ENCODE measurements at places on chromosomes 1 and 21.
A peak's percentile ranks its signal among the peaks of the same experiment; 100 is the strongest.

- no peak for DNase-seq
Measured at GRCh38 chr1:226804907-226805759, 65.3 kb upstream of the PSEN2 start.

GRCh38 chr21:26042181-26042876 lies 128.2 kb downstream of the APP start:
- DNase-seq = no peak

DNA sequence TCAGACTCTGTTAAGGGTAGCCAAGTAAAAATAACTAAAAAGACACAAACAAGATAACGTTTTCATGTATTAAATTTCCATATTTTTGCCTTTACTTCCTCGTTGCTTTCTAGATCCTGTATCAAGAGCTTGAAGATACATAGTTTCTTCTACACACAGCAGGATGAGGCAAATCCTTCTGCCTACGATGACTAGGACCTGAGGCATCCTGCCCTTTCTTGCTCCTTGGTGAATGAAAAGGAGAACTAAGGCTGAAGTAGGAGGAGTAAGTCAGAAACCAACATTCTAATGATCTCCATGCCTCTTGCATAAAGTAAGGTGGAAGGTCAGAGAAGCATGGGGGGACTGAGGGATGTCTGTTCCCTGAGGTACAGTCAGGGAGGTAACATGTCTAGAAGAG lies 102.6 kb downstream of the GPATCH2 start:
- peak; percentile 30 for DNase-seq

DNA sequence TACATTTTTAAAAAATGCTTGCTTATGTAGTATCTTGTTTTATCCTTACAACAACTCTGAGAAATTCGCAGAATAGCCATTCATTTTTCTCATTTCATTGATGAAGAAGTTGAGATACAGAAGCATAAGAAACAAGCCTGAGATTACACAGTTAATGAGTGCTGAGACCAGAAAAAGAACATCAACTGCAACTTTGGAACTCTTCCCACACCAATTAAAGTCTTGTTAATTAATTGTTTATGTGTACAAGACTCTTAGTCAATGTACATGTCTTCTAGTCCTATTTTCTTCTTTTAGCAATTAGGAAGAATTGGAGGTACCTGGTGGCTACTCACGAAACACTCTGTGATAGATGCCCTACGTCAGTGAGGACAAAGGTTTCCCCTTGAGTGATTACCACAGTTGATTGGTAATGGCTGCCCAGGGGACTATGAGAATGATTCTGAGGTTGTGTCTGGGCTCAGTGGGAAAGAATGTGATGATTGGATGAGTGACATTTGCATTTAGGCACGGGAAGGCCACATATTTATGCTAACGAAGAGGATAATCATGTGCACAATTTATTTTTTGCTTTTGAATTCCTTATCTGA lies 187.4 kb upstream of the KCNK2 start:
- DNase-seq = no peak

DNA sequence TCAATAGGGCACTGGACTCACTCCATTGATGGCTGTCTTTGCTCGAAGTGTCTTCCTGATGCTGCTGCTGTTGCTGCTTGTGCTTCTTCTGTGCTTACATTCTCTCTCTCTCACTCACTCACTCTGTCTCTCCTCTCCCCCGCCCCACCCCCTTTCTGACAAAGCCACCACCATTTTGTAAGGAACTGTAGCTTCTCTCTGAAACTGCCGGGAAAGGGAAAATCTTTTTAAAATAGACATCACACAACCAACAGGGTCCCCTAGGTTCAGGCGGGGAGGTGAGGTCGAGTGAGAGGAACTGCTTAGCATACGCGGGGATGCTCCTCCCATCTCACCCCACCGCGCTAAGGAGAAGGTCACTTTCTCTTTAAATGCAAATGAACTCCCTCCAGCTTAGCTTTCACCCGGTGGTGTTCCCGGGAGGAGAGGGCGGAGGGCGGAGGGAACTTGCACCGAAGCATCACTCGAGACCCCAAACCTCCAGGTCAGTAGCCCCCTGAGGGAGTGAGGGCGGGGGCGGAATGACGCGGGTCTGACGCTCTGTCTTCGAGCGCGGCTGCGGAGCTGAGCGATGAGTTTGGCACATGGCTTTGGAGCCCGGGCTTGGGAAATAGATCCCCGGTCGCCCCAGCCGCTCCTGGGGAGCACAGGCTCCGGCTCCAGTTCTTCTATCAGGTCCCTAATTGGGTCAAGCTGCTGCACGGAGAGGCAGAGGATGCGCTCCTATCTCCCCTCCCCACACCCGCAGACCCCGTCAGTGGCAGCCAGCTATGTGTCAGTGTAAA lies at the start of gene CCDC28B:
TSS of gene CCDC28B (plus strand) at position 370 of the 785 bp plus-strand sequence. CDS start 1,341 bp downstream, outside the sequence.
- no peak for DNase-seq

- no peak for DNase-seq
Measured at GRCh38 chr1:113247782-113248181, 142.5 kb upstream of the MAGI3 start.

DNA sequence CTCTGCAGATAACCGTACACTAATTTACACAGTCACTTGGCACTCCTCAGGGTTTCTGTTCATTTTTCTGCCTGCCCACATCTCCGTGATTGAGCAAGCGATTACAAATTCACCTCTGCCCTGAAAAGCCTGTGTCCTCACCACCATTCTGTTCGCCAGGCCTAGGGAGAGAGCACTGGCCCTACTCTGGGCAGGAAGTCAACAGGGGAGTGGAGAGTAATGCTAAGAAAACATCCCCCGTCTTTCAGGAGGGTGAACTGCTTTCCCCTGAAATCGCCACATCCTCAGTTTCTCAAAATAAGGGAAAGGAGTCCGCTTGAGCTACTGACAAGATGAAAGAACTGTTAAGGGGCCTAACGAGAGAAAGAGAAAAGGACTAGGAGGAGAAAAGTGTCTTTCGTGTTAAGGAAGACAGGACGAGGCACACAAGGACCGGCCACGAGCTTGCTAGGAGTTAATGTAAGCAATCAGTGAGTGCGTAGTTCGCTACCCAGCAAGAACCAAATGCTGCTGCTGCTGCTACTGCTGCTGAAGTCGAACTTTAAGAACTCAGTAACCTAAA lies 632 bp downstream of the PEX19 start:
- peak; percentile 27 for DNase-seq

GRCh38 chr21:42941696-42942085 lies 16.3 kb upstream of the ERVH48-1 start:
- DNase-seq = no peak

DNA sequence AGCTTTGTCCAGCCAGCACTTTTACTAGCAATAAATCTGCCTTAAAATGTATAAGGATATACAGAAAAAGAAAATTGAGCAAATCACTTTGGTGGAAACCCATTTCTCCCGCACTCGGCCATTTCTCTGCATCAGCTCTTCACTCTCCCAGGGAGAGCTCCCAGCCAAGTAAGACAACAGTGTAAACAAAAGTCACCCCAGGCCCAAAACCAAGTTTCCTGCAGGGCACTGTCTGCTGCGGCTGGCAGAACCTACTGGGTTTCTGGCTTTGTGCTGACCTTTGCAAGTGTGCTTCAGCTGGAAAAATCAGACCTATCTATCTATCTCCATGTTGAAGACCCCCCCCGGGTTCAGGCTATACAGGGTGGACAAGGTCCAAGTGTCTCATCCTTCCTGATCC lies 476.7 kb upstream of the CAMK1G start:
- no peak for DNase-seq

- no peak for DNase-seq
Measured at GRCh38 chr21:14550135-14550534, 4.0 kb upstream of the SAMSN1 start.

DNA sequence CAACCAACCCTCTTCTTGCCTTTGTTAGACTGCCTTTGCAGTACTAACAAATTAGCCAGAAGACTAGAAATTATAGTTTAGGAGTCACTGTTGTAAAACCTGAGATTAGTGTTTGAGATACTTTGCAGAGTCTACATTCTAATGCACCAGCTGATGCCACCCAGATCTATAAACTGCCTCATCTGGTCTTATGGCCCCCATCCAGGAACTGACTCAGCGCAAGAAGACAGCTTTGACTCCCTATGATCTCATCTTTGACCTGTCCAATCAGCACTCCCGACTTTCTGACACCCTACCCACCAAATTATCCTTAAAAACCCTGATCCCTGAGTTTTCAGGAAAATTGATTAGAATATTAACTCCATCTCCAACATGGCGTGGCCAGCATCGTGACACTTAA lies 334.6 kb downstream of the RGS7 start:
- DNase-seq = no peak

DNA sequence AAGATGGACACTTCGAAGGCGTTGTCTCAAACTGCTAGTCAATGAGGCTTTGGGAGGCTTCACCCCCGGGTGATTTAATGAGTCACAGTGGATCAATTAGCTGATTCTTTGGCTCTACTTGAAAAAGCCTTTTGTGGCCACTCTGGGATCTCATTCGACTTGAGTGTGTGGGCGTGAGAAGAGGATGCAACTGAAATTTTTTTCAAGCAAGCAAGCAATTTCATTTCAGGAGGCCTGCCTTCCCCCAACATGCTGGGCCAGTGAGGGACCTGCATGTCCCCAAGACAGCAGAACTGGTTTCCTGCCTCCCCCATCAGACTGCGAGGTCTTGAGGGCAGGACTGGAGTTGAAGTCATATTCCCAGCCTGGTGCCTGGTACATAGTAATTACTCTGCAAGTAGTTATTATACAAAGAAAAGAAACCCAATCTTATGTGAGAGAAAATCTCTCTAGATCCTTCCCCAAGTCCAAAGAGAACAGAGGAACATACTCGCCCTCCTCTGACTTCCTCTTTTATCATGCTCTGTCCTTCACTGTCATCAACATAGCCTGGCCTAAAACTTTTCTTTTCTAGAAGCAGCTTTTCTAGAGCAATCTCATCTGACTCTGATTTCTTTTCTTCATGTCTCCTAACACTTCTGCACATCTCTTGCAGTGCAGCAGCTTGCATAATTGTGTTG lies 22.7 kb downstream of the SYT6 start:
- DNase-seq = no peak

DNA sequence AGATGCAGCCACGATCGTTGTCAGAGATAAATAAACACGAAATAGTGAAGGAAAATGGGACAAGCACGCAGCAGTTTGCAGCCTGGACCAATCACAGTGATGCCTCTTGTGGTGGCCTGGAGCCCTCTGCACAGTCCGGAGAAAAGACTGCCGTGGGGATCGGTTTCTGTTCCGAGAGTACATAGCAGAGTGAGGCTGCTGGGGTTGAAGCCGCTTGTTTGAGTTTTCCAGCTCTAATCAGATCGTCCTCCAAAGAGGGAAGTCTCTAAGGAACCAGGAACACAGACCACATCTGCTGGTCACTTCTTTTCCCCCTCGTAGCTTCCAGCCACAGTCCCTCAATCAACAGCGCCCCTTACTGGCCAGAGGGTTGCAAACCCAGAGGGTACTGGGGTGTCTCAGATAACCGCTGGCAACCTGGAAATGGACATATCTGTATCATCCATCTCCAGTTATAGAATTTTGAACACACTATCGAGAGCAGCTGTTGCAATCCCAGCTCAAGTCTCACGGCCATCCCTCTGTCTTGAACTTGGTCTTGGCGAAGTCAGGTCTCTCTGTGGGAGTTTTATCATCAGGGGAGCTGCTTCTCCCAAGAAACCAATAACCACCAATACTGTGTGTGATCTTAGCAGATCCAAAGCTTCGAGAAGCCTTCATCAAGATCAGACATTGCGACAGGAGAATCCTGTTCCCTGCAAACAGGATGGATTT lies 57.4 kb downstream of the OLIG1 start:
- peak; percentile 30 for DNase-seq

DNA sequence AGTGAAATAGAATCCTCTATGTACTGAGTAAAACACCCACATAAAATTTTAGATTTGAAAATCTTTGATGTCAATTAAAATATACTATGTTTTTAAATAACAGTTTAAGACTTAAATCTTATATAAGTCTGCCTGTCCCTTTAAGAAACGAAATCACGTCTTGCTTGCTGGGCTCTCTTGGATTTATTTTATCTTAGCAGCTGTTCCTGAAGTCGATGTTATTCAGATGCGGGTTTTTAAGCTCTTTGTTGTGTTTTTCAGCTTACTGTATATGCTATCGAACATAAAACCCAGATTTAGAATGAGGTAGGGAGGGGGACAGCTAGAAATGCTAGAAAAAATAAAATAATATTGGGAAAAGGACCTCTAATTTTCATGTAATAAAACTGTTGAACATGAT lies 11.1 kb upstream of the SSX2IP start:
- no peak for DNase-seq

GRCh38 chr1:15167386-15167785 lies 13.8 kb downstream of the TMEM51 start:
- DNase-seq = peak; percentile 57

DNA sequence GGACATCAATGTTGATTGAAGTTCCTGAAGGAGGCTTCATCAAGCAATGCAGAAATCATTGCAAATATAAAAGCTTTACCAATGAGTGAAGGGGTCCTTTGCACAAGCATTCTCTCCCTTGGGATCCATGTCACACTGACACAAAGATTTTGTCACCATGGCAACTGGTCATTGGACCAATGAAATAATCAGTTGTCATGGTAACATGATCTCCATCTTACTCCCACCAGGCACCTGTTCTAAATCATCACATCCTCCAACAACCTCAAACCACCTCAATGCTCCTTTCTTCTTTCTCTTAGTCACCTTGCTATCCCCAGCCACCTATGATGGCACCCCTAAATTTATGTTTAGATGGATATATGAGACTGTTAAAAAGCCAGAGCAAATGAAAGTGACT lies 13.5 kb upstream of the FOXJ3 start:
- no peak for DNase-seq

DNA sequence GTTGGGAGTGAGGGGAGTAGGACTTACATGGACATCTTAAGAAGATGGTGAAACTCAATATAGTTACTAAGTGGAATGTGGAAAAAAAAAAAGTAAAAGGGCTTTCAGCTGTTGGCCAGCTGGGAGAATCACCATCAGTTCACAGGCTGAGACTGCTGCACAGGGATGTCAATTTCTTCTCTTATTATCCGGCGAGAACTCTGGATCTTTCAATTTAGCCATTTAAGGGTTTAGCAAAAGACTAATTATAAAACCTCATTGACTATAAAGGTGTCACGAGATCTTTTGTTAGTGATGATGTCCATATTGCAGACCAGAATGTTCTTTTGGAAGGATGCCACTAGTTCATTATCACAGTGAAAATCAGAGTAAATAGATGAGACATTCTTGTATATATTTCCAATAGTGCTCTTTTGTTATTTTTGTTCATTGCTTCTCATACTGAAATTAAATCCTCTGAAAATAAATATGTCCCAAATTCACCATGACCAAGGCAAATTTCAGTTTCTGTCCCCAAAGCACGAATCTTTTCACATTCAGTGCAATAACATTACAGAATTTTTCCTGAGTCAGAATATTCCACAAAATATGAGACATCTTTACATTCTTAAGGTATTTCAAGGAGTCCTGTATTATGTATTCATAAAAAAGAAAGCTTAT lies 266.1 kb downstream of the DNM3 start:
- DNase-seq = no peak

GRCh38 chr1:164702664-164703063 lies 143.7 kb downstream of the PBX1 start:
- no peak for DNase-seq

DNA sequence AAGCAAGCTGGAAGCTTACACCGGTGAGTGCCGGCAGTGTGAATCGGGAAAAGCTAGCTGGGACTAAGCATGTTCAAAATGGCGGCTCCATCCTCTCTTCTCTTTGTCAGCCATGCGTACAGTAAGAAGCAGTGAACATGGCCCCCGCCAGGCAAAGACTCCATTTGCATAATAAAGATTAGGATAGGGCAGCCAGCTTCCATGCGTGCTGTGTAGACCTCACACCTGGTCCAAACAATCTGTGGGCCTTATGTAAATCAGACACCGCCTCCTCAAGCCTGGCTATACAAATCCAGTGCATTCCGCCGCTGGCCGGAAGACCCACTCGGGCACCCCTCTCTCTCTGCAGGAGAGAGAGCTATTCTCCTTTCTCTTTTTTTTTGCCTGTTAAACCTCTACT lies 150.3 kb downstream of the TIAM1 start:
- DNase-seq = no peak

- no peak for DNase-seq
Measured at GRCh38 chr1:59643526-59643925, 171.2 kb upstream of the HOOK1 start.

Measured in AG04450 (cell line).